T-helper 1 cell (primary cell): ENCODE measurements at places on chromosomes 12 and 14.

DNA sequence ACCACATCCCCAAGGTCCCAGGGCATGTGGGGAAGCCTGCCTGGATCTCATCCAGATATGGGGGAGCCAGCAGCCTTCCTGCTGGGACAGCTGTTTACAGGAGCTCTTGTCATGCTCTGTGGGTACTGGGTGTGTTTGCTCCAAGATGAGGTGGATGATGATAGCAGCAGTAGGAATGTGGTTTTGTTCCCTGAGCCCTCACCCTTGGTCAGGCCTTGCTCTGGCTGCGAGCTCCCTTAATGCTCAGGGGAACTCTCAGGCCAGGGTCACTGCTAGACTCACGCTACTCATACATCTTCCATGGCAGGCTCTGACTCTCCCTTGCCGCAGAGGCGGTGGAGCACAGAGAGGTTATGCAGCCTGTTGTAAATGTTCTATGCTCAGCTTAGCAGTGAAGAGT is 990.3 kb downstream of the AACS start:
- DNase-seq: no peak

GRCh38 chr14:103880348-103881267 is 33.2 kb upstream of the PPP1R13B start:
- DNase-seq: no peak

GRCh38 chr12:87280893-87281292 is 748.3 kb downstream of the C12orf50 start:
- no peak for DNase-seq

GRCh38 chr12:124387528-124387911 is 92.6 kb downstream of the RFLNA start:
- no peak for DNase-seq

- no peak for DNase-seq
Measured at GRCh38 chr14:55754471-55754870, 174.5 kb downstream of the KTN1 start.

DNA sequence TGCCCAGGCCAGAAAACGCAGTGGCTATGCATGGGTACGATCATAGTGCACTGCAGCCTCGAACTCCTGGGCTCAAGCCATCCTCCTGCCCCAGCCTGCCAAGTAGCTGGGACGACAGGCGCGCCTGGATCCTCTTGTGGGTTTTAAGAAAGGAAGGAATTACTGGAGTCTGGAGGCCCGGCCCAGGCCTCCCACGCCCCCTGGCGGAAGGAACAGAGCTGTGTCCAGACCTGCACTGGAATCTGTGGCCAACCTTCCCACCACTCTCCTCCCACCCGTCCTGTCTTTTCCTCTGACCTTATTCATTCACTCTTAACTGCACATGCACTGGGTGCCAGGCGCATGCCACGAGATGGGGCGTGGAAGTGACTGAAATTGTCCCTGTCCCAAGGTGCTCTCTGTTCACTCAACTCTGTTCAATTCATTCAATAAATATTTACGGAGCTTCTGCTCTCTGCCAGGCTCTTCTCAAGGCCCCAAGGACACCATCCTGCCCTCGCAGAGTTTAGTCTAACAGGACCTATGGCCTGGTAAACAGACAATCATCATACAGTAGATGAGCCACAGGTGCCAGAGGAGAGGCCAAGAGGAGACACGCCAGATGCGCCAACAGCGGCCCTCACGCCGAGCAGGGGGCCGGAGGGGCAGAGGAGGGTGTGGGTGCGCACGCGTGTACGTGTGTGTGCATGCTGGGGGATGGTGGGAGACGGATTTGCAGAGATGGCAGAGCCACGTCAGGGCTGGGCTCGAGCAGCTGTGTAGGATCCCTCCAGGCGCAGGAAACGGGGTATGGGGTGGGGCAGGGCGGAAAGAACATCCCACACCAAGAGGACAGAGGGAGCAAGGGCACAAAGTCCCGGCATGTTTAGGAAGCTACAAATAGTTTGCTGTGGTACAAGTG is 13.7 kb upstream of the TMEM106C start:
- DNase-seq: peak; percentile 28

- DNase-seq: no peak
Measured at GRCh38 chr14:20970647-20970982, 15.3 kb downstream of the RNASE2 start.

DNA sequence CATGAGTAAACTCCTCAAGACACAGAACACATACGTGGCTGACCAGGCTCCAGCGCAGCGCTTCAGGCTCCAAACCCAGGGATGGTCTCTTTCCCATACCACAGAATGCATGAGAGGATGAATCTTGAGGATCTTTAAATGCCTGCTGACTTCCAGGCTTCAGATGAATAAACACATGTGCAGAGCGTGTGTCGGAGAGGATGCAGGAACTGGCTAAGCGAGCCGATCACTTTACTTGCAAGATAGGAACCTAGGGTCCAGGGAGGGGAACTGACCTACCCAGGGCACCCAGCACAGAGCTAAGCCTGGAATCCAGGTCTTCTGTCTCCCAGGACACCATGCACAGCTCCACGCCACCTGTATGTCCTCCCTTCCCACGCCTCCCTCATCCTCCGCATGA is 209.8 kb downstream of the BCL11B start:
- no peak for DNase-seq

DNA sequence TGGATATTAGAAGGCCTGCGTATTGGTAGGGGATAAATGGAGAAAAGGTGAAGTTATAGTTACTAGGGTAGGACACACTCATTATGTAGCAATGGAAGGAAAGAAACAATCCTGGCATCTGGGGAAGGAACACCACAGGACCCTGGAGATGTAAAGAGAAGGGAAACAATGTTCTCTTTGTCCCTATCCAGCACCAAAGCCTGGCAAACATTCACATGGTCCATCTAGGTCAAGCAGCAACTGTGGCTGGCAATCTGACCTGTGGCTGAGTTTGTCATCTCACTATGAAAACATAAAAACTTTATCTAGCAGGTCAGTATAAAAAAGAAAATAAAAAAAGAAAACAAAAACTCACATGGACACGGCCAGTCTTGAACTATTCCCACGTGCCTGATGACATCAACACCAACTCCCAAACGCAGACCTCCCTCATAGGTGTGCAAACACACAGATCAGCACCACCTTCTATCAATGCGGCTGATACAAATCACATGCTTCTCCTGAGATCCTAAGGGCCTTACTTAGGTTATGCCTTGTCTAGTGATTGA is 2.6 kb downstream of the POMT2 start:
- DNase-seq: no peak

DNA sequence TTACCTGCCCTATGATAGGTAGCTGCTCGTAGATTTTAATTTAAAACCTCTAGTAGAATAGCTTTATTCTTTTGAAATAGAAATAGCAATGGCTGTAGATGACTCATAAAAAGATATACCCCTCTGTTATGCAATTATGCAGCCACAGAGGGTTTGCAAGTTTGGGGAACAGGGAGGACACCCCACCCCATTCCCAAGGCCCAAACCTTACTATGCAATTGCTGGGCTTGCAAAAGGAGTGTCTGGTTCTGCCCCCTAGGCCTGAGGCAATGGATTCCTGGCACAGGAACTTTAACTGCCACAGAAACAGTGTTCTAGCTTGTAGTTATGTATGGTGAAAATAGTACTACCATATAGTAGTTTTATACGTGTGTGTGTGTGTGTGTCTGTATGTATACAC is 403.3 kb downstream of the ADAMTS20 start:
- no peak for DNase-seq

DNA sequence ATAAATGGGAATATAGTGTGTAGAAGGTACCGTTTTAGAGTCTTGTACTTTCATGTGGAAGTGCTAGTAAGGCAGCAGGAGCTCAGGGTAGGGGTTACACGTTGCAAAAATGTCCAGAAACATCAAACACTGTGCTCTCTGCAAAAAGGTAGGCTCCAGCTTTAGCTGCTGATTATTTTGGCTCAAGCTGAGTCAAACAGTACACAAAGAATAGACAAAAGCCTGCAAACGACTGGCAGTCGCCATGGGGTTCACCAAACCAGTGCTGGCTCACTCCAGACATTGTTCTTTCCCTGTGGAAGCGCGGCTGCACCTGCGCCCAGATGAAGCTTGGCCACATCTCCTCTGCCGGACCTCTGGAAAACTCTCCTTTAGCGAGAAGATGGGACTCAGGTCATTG is 45.3 kb upstream of the NAA30 start:
- DNase-seq: no peak

DNA sequence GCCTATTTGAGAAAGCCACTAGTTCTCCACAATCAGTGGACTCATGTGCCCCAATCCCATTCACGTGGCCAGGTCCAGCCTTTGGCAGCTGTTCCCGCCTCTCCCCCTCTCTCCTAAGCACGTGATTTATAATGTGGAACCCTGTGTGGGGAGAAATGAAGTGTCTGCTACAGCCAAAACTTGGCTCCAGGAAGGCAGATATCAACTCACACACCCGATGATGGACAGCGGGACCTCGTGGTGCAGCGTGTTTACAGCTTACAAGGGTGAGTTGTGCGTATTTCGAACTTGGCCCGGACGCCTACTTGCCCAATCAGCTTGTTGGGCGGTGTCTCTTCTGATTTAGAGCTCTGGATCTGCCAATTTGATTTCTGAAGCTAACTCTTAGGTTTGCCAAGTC is 38.1 kb upstream of the FAM181A start:
- no peak for DNase-seq

DNA sequence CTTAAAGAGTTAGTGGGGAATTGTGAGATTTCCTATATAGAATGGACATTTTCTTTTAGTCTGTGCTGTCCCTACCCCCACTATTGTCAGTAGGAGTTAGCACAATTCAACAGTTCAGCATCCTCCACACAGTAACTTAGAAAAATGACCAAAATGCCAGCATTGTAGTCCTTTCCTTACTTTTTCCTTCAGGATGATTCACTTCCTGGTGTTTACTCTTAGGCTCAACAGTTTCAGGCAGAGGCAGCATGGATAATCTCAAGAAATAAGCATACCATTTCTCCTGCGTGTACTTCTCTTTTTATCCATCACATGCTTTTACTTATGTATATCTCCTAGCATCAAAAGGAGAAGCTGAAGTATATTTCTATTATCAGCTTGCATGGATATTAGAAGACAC is 683.4 kb downstream of the SLC16A7 start:
- no peak for DNase-seq

DNA sequence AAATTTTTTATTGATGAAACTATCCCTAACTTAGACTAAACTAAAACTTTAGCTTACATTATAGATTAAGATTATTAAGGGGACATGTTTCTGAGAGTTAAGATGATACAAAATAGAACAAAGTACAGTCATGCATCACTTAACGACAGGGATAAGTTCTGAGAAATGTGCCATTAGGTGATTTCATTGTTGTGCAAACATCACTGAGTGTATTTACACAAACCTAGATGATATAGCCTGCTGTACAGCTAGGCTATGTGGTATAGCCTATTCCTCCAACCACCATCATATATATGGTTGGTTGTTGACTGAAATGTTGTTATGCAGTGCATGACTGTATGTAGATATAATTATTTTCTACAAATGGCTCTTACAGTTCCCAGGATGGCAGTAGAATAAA is 46.5 kb downstream of the ATP6V1D start:
- no peak for DNase-seq

DNA sequence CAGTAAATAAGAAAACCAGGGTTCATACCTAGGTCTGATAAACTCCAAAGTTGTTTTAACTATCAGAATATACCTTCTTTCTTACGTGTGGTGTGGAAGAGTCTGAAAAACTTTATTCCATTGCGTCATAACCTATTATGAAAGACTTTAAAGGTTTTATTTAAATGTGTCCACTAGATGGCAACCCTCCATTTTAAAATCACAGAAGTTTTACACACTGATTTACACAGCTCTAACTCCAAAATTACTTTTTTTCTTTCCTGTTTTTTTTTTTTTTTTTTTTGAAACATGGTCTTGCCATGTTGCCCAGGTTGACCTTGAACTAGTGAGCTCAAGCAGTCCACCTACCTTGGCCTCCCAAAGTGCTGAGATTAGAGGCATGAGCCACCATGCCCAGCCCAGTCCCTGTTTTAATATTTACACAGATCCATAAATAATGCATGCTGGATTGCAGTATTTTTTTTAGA is 17.3 kb upstream of the TMPRSS12 start:
- no peak for DNase-seq

- no peak for DNase-seq
Measured at GRCh38 chr14:65696801-65697200, 284.3 kb downstream of the FUT8 start.

- peak; percentile 19 for DNase-seq
Measured at GRCh38 chr12:94941440-94941862, 62.0 kb downstream of the NDUFA12 start.

DNA sequence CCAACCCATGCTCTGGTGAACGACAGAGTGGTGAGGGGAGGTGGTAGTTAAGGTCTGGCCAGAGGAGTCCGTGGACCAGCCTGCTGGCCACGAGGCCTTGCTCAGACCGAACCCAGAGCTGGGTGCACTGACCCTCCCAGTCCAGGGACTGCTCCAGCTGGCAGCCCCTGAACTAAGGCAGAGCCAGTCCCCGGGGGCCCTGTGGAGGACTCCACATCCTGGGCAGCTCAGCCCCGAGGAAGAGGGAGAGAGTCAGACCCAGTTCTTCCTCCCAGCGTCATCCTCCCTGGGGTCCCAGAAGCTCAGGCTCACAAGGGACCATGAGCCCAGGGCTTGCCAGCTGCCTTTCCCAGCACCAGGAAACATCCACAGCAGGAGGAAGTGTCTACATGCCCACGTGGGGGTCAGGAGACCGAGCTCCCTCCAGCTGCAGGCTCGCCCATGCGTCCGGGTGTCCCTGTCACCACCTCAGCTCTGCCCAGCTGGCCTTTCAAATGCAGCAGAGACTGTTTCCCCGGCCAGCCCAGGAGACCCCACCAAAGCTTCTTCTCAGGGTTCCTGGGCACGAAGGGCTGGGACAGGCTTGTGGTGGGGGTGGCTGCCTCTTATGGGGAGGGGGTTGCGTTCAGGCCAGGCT is 194.4 kb downstream of the KIF26A start:
- no peak for DNase-seq

DNA sequence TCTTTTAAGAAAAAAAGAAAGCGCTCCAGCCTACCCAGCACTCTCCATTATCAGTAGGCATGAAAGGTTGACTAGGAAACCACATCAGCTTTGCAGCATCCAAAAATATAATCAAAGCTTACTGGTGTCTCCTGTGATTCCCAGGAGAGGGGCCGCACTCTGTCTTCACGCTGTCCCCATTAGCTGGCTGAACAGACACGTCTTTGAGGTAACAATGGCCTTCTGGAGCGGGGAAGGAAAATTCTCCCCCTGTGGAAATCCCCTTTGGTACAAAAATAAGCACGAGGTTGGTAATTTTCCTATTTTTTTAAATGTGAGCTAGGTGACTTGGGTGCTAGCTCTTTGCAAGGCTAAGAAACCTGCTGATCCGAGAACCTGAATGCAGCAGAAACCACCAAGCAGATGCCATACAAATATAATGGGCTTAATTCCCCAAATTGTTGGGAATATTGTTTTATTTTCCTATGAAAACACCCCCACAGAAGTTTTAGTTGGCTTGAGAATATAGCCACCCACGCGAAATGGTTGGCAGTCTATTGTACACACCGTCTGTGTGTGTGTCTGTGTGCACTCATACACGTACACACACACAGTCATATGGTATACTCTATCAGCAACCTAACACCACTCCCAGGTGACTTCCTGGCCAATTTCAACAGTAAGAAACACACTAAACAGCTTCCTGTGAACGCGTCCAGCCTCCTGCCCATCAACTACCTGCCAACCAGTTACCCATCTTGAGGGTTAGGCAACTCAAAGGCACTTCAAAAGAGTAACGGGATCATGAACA is 71.2 kb downstream of the KSR2 start:
- peak; percentile 8 for DNase-seq
